Adipocyte (in vitro differentiated cells): ENCODE measurements at places on chromosomes 7 and 10.
A peak's percentile ranks its signal among the peaks of the same experiment; 100 is the strongest.

- no peak for DNase-seq
Measured at GRCh38 chr7:2537981-2538851, 17.1 kb downstream of the BRAT1 start.

DNA sequence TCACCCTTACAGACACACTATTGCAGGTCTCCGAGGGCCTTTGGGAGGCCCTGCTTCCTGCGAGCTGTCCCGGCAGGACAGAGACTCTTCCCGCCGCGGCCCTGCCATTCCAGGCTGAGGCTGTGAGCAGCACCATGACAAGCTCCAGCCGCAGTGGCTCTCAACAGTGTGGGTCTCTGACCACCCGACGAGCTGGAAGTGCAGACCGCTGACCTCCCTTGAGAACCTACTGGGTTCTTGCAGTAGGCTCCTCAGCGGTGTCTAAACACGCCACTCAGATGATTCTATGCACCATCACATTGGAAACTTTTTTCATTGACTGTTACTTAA is 303.4 kb downstream of the WDR37 start:
- no peak for DNase-seq

DNA sequence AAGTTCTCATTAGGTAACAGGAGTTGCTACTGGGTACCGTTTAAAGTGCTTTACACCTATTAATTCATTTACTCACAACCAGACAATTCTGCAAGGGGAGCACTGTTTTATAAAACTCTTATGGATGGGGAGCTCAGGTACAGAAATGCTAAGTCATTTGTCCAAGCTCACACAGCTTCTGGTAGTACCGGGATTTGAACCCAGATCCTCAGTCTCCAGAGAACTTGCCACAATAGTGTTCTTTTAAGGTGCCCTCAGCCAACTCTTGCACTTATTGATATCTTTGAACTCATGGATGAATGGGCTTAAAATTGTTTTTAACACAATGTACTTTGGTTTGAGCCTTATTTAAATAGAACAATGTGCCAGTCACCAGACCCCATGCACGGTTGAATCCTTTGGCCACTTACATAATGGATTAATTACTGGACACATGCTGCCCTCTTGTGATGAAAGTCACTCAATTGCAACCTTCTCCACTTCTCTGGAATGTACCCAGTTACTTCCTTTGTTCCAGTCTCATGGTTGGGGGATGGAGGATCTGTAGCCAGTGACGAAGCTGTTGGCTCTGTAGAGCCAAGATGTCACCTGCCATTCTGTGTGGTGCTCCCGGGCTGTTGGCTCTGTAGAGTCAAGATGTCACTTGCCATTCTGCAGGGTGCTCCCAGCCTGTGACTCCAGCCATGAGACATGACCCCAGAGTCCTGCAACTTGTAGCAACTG is 65.6 kb downstream of the NOD1 start:
- DNase-seq = peak; percentile 87

DNA sequence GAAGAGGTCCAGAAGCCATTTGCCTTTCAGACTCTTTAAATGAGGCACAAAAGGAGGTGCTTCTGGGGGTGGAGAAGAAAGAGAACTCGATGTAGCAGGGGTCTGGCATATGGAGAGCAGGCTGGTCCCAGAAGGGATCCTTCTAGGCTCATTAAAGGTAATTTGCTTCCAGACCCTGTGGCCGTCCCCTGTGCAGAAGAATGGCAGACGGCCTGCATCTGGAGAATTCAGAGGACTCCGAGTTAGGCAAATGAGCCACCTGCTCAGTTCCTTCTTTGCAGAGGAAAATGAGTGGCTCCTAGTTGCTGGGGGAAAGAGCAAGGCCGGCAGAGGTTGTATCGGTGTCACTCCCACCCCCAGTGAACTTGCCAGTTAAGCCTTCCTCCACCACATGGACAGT is 73.8 kb upstream of the FAM180A start:
- DNase-seq = no peak

DNA sequence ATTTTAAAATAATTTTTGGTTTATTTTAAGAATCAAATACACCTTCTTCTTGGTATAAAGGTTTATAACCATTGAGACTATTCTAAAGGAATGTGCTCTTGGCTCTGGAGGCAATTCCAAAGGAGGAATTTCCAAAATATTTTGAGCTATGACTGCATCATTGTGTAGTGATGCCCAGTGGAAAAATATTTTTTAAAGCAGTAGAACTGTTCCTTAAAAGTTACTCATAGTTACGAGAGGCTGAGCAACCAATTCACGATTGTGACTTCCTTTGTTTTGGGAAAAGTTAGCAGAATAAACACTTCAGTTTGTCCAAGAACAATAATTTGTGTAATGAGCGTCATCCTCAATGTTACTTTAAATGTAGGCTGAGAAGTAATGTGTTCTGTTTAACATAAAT is 233.6 kb downstream of the BAMBI start:
- DNase-seq = peak; percentile 86

DNA sequence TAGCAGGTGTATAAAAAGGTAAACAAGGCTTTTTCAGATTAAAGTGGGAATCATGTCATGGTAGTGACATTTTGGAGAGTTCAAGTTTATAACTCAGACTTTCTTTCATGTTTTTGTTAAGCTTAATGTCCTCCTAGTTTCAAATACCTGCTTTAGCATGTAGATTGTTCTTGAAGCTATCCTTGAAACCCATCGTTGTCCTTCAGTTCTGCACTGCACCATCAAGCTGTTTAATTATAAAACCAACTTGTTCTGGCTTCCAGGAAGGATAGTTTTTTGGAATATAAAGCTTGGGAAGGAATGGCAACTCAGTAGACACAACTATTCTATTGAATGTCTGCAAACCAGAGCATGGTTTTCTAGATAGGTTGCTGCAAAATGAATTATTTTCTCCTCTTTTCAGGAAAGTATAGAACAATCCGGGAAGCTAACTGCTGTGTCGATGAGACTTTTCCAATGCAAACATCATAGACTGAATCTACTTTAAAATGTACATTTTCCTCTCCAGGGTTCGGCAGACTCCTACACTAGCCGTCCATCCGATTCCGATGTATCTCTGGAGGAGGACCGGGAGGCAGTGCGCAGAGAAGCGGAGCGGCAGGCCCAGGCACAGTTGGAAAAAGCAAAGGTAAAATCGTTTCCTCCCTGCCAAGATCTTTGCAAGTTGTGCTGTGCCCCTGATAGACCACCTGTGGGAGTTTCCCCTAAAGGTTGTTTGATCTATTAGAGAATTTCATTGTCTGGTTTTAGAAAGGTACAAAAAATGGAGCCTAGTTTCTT is 249.8 kb downstream of the NSUN6 start:
- DNase-seq = no peak

GRCh38 chr10:102761981-102762380 is 18.2 kb downstream of the WBP1L start:
- no peak for DNase-seq

- no peak for DNase-seq
Measured at GRCh38 chr7:96167424-96167823, 154.5 kb downstream of the SLC25A13 start.

GRCh38 chr7:142454862-142455261 is 197.0 kb upstream of the PRSS58 start:
- no peak for DNase-seq

DNA sequence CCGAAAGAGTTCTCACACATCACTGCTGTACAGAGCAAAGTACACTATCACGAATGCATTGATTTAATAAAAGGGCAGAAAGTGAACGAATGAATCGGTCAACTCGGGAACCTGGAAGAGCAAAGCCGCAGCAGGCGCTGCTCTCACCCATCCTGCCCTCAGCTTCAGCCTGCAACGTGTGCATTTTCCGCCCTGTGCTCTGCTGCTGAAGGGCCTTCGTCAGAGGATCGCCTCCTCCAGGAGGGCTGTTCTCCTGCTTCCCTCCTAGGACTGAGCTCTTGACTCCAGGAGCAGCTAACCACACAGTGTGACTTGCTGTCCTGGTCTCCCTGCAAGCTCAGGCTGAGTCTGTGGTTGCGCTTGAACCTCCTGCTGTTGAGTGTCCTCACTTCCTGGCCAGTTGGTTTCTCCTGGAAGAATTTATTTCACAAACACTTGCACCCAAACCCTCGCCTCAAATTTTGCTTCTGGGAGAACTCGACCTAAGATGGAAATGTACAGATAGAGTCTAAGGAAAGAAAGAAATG is 473.0 kb upstream of the KLF6 start:
- DNase-seq = no peak

DNA sequence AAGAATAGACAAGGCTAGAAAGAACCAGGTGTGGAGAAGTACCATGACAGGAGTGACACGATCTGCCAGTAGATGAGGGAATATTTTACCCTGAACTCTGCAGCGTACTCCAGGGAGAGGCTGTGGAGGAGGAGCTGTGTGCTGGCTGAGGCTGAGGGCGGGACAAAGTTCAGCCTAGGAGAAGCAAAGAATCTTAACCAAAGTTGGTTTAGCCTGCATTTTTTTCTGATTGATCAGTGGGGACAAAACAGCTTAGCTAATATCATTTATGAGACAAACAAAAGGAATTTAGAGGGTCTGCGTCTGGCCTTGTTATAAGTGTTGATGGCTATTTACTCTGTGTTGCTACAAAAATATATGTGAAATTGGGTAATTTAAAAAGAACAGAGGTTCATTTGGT is 5.2 kb upstream of the NPSR1 start:
- DNase-seq = no peak

GRCh38 chr10:123858907-123859652 is 32.5 kb downstream of the CPXM2 start:
- DNase-seq = no peak

DNA sequence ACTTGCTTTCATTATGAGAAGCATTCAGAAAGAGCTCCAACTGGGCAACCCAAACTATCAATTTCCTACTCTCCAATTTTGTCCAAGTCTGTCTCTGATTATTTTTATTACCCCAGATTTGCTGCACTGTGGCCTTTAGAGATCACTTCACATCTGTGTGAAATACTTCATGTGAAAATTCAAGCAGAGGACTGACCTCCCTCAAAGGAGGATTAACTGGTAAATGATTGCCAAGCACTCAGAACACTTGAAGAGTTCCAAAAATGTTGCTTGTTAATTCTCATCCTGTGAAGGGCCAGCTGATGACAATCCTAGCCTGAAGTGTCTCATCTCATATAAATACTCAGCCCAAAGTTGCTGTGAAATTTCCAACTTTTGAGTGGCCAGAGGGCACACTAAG is 182.8 kb upstream of the DGKB start:
- DNase-seq = peak; percentile 1

DNA sequence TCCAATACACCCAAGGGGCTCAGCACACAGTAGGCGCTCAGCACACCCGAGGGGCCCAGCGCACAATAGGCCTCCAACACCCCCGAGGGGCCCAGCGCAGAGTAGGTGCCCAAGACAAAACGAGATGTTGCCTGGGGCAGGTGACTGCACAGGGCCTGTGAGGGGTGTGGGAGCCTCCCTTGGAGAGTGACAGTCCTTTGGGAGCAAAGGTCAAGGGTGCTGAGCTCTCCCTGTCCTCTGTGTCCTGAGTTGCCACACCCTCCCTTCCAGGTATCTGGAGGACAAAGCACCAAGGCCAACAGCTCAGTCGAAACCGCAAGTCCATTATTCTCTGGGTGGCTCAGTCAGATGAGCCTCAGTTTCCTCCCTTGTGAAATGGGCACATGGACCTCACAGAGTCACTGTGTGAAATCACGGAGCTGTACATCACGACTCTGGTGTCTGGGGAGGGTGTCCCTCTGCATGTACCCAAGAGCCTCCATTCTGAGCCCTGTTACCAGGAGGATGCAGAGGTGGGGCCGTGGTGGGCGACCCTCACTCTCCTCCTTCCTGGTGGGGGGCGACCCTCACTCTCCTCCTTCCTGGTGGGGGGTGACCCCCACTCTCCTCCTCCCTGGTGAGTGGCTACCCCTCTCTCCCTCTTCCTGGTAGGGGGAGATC is 81.3 kb downstream of the FOXL3 start:
- no peak for DNase-seq

GRCh38 chr7:120033114-120033513 is 239.9 kb upstream of the KCND2 start:
- no peak for DNase-seq

DNA sequence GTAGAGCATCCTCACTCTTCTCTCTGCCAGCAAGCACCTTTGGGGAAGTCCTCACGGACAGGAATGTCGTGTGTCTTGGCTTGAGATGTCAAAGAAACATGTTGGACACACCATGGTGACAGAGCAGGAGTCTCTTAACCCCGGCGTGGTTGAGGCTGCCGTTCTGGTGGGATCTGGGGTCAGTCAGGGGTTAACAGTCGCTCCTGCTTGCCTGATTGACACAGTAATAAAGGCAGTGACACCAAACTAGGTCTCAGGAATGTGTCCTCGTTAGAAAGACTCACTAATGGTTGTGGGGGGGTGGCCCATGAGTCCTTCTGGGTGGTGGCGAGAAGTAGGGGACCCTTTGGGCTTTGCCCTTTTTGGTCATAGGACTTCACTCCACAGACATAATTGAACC is 69.0 kb downstream of the TCF7L2 start:
- no peak for DNase-seq

- DNase-seq = no peak
Measured at GRCh38 chr10:123357421-123357930, 203.3 kb downstream of the BUB3 start.

DNA sequence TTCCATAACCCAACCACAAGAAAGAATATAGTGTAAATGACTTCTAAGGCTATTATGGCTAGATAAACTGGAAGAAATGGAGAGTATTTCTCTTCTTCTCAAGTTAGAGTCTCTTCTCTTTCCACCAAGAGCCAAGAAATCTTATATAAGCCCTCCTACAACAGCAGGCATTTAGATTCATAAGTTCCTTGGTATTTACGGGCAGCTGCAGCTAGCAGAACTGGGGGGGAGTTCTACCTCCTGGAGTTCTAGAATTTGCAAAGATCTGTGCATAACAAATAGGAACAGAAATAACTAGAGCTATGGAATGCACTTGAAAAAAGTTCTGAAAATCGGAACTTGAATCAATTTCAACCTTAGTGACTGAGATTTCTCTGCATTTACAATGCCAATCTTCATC is 715.2 kb upstream of the GRM3 start:
- DNase-seq = no peak

GRCh38 chr10:79386637-79387465 is 39.6 kb downstream of the PPIF start:
- DNase-seq = no peak

GRCh38 chr7:126698446-126698845 is 554.3 kb downstream of the GRM8 start:
- no peak for DNase-seq

DNA sequence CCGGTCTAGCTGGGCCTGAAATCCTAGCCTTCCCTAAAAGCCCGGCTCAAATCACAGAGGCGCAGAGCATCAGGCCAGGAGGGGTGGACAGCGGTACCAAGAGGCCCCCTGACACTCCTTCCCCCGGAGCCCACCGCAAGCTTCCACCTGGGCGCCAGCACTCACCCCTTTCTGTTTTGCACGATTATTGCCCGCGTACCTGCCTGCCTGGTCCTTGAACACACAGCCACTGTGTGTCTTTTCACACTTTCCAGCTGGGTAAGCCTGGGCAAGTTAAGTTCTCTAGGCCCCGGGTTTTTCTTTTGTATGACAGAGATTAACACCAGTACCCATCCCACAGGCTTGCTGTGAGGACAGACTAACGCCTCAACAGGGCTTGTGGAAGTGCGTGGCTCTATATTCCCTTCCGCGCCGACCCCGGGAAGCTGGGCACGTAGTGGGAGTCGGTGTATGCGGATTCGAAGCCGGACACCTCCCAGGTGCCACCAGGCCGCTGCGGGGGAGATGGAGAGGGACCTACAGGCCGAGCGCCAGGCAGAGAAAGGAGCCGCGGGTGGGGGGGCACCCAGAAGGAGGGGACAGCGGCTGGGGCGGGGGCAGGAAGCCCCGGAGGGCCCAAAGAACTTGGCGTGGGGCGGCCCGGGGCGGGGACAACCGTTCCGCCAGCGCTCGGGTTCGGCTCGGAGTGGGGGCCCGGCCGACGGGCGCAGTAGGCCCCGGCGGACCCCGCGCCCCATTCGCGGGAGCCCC is 792 bp downstream of the ZNF746 start:
- DNase-seq = peak; percentile 73

GRCh38 chr7:30648744-30649540 is 33.3 kb downstream of the CRHR2 start:
- no peak for DNase-seq
